HS-27A (cell line): ENCODE measurements at places on chromosomes 7 and 10.

DNA sequence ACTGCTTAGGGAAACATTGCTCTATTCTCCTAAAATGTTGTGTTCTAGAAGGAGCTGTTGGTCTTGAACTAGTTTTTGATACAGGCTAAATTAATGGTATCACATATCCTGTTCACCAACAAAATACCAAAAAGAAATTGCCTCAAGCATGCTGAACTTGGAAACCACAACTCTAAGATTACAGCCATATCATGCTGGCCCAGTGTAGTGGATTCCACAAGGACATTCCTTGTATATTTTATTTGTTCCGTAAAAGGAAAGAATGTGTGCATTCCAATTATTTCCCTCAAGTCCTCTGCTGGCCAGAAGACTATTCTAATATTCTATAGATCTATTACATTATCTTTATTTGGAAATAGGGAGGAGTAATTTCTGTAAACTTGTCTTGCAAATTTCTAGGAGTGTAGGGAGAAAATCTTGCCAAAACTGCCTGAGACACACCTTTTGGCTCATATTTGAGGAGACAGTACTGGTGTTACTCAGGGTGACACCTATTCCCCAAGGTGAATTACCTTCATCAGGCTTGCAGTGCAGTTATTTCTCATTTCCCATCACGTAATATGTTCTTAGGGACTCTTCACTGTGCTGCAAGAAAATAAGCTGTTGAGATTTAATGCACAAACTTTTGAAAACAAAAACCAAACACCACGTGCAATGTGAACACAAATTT lies 1.9 kb upstream of the NEBL start:
- DNase-seq = no peak

DNA sequence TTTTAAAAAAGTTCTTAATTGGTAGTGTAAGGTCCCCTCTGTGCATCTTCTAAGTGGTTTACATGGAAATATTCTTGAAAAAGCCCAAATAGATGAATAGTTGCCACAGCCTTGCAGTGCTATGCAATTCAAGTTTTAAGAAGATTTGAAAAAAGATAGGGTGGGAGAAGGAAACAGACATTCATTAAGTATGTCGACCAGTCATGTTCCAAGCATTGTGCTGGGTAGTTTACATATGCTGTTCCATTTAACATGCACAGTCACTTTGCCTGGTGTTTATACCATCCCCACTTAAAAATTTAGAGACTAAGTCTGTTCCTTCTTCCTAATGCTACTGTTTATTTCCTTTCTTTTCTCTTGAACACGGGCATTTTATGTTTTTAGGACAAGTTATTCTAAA lies 28.1 kb upstream of the NAMPT start:
- no peak for DNase-seq

DNA sequence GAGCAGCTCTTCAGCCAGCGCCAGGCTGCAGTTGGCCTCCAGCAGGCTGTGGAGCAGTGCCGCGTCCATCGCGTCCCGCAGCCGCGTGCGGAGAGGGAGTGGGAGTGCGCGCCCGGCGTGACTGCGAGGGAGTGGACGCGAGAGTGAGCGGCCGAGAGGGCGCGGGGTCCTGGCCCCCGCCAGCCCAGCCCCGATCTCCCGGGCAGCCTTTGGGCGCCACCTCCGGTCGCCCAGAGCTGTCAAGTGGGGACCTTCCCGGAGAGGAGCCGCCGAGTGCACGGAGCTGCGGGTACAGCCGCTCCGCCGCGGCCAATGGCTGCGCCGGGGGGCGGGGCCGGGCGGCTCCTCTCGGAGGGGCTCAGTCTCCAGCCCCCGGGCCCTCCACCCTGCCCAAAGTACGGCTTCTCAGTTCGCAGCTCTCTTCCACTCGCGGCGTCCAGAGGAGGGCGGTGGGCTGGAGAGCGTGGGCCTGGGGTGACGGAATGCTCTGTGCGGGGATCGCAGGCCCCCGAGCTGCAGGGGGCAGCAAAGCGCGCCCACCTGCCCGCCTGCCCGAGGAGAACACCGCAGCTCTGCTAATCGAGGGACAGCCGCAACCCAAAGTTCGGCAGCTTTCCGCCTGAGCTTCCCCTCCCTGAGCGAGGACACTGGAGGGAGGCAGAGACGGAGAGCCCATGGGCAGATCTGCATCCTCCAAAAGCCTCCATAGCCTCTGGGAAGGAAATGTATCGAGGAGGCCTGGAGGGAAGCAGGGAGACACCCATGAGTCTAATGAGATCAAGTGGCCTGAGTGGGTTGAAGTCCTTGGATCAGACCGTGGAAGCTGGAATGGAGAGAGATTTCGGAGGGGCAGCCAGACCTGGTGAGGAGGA lies at the start of gene CRHR2:
Gene CRHR2 (minus strand): TSS at position 245 of the 872 bp plus-strand sequence. CDS start 176 bp downstream, at position 69.
- no peak for DNase-seq

- DNase-seq = no peak
Measured at GRCh38 chr10:62900829-62901571, 84.8 kb upstream of the EGR2 start.

DNA sequence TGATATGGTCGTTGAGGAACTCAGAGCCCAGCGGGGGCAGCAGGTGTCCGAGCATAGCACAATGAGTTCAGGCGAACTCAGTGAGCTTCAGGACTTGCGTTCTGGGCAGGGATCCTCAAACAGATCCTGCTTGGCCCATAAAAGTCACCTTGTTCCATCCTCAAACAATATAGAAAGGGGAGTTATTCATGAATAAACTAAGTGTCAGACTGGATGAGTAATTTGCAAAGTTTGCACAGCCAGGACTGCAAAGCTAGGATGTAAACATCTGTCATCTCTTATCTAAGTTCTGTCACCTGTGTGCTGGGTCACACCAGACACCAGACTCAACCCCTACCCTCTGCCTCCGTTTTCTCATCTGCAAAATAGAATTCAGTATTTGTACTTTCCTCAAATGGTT lies 58.0 kb upstream of the PFKP start:
- DNase-seq = no peak

- DNase-seq = no peak
Measured at GRCh38 chr7:157886711-157887110, 549.9 kb downstream of the DNAJB6 start.
